A549 treated with DMSO at 1 μM for 4 hours (cell line): ENCODE measurements at places on chromosomes 1 and 21. TPM values are rescaled to one million over a fixed set of nuclear protein-coding genes. Genes with fewer than 3 reads are reported as not detected.

Gene MAP1LC3C
- total RNA-seq: 0.18 to 0.26 TPM (median 0.24 TPM) in 5 replicates

Gene DPT
- not detected in 5 replicates for total RNA-seq

Gene CACNA1S
- total RNA-seq: 0.01 TPM in 1 of 5 replicates, not detected in the others

Gene PIK3R3
- 0.77 to 1.0 TPM (median 0.89 TPM) in 5 replicates for total RNA-seq

Gene PRDM15
- 2.5 to 4.3 TPM (median 3.8 TPM) in 5 replicates for total RNA-seq

Gene OSCP1
- total RNA-seq: 5.4 to 6.5 TPM (median 5.8 TPM) in 5 replicates

Gene RIMS3
- 0.66 to 1.3 TPM (median 0.99 TPM) in 5 replicates for total RNA-seq

Gene SLC1A7
- total RNA-seq: 0.04 TPM in 1 of 5 replicates, not detected in the others

Gene SPATA46
- total RNA-seq: not detected in 5 replicates

Gene PEA15
- 190 to 235 TPM (median 206 TPM) in 5 replicates for total RNA-seq
